Large intestine (tissue), 12 donors: ENCODE measurements at places on chromosomes 16 and 17.
A peak's percentile ranks its signal among the peaks of the same experiment; 100 is the strongest.

- peak; percentile 93 for DNase-seq
These were observed 12.9 kb downstream of the CMIP start for GRCh38 chr16:81457326-81458133.

- no peak for DNase-seq
These were observed 69.5 kb downstream of the SREBF1 start for GRCh38 chr17:17767154-17767869.

DNA sequence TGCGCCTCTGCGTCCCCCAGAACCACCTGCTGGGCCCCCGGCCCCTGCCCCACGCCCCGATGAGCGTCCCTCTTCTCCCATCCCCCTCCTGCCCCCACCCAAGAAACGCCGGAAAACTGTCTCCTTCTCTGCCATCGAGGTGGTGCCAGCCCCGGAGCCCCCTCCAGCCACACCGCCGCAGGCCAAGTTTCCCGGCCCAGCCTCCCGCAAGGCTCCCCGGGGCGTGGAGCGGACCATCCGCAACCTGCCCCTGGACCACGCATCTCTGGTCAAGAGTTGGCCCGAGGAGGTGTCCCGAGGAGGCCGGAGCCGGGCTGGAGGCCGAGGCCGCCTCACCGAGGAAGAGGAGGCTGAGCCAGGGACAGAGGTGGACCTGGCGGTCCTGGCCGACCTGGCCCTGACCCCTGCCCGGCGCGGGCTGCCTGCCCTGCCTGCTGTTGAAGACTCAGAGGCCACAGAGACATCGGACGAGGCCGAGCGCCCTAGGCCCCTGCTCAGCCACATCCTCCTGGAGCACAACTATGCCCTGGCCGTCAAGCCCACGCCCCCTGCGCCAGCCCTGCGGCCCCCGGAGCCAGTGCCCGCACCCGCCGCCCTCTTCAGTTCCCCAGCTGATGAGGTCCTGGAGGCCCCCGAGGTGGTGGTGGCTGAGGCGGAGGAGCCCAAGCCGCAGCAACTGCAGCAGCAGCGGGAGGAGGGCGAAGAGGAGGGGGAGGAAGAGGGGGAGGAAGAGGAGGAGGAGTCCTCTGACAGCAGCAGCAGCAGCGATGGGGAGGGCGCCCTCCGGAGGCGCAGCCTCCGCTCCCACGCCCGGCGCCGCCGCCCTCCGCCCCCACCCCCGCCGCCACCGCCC is 5.6 kb upstream of the HSD3B7 start:
- DNase-seq: no peak

- no peak for DNase-seq
These were observed 26.9 kb downstream of the SEC14L1 start for GRCh38 chr17:77167472-77168306.

DNA sequence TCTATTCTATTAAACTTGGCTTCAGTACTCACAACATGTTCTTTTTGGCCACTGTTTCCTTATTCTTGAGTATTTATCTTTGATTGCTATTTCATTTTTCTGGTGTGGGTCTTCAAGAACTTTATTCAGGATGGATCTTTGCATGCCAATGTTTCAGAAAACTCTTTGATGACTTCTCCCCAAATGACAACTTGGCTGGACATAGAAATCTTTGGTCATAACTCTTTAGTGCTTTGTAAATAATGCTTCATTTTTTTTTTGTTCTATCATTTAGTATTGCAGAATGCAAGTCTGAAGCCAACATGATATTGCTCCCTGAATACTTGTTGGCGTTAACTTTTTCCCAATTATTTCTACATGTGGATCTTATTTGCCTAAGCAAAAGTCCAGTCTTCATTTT is 103.6 kb upstream of the HS3ST2 start:
- no peak for DNase-seq

DNA sequence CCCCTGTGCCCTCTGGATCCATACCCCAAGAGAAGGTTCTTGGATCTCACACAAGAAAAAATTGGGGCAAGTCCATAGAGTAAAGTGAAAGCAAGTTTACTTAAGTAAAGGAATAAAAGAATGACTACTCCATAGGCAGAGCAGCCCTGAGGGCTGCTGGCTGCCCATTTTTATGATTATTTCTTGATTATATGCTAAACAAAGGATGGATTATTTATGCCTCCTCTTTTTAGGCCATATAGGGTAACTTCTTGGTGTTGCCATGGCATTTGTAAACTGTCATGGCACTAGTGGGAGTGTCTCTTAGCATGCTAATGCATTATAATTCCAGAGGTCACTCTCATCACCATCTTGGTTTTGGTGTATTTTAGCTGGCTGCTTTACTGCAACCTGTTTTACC is 70.8 kb downstream of the NLK start:
- DNase-seq: no peak

GRCh38 chr16:12757546-12757945 is 46.1 kb downstream of the CPPED1 start:
- no peak for DNase-seq

DNA sequence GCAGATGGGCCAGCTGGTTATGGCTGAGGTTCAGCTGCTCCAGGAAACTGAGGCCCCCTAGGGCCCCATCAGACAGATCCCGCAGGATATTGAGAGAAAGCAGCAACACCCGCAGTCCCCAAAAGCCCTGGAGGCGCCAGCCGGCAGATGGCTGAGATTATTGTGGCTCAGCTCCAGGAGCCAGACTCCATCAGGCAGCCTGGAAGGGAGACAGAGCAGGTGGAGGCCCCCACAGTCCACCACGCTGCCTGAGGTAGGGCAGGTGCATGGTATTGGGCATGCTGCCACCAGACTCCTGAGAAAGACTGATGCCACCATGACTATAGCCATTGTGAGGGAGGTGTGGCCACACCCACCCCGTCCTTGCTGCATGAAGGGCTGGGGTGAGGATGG is 9.5 kb upstream of the TMEM101 start:
- no peak for DNase-seq

- DNase-seq: no peak
These were observed 2.9 kb downstream of the RNASEK start for GRCh38 chr17:7014995-7015958.

DNA sequence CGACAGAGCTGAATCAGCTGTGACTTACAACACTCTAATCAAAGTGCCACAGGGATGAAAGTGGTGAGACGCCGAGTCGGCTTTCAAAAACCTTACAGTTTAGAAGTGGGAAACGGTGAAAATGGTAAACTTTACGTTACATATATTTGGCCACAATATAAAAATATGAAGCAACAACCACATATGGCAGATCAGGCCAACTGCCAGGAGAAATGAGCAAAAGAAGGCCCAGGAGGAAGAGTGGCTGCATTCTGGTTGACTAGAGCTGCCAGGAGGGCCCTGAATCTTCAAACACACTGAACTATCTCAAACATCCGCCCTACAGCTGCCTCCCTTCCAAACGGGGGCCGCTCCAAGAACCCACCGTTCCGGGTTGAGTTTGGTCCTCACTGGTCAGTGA is 56.3 kb downstream of the MRM3 start:
- no peak for DNase-seq

DNA sequence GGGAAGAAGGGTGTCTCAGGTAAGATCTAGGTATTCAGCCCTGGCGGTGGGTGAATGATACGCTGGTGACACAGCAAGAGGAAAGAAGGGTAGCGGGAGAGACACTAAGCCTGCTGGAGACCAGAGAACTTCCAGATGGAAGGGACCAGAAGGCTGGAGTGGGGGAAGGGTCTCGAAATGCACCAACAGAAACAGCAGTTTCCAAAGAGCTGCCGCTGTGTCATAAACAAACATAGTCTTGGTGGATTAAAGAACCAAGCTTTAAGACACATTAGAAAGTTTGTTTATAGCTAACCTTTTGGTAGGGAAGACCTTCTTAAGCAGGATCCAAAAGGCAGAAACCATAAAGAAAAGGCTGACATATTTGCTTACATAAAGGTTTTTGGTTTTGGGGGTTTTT is 20.9 kb downstream of the TRPV3 start:
- no peak for DNase-seq

DNA sequence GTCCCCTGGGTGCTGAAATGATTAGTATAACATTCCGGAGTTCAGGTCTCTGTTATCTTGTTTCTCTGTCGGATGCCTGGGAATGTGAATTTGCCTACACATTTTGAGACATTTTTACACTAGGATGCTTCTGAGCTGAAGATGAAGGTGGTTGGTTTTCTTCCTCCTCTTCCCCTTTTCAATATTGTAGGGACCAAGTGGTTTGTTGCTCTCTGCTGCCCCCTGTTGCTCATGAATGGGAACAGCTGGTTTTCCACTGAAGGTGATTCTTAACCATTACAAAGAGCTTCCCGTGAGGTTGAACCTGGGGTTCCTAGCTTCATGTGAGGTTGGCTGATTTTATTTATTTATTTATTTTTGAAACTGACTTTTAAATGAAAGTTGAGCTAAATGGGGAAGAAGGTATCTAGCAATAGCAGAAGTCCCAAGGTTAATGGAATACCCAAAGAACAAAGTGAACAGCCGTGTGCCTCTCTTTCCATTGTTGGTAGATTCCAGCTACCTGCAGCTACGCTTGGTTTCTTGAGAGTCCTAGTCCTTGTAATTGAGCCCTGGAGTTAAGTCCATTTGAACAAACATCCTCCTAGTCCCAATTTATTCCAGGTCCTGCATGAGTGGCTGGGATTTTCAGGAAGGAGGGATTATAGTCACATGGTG is 983.9 kb upstream of the EEF2KMT start:
- no peak for DNase-seq

- DNase-seq: no peak
These were observed 432.6 kb downstream of the TOX3 start for GRCh38 chr16:52114379-52114778.

GRCh38 chr16:53949715-53950410 is 245.9 kb downstream of the FTO start:
- DNase-seq: no peak

GRCh38 chr16:8098947-8099512 is 491.3 kb downstream of the TMEM114 start:
- DNase-seq: no peak

DNA sequence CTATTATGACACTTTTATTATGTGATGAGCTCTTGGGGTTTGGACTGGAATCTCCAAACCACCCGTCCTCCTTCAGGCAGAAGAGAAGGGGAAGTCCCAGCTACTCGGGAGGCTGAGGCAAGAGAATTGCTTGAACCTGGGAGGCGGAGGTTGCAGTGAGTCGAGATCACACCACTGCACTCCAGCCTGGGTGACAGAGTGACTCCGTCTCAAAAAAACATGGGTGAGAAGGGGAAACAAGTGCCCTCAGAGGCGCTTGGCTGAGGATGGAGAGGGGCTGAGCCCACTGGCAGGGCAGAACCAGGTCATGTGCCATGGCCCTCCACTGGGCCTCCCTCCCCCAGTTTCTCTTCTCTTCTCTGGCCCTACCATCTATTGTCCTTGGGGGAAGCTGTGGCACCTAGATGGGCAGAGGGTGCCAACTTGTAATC is 120.9 kb upstream of the SMURF2 start:
- DNase-seq: no peak

DNA sequence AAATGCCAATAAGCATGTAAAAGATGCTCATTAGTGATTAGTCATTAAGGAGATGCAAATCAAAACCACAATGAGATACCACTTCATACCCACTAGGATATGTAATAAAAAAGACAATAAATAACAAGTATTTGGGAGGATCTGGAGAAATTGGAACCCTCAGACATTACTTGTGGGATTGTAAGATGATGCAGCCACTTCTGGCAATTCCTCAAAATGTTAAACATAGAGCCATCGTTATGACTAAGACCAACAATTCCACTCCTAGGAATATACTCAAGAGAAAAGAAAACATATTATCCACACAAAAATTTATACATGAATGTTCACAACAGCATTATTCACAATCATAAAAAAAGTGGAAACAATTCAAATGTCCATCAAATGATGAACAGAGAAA is 336.2 kb upstream of the PMFBP1 start:
- DNase-seq: no peak

GRCh38 chr17:5502552-5502951 is 16.2 kb downstream of the MIS12 start:
- no peak for DNase-seq

DNA sequence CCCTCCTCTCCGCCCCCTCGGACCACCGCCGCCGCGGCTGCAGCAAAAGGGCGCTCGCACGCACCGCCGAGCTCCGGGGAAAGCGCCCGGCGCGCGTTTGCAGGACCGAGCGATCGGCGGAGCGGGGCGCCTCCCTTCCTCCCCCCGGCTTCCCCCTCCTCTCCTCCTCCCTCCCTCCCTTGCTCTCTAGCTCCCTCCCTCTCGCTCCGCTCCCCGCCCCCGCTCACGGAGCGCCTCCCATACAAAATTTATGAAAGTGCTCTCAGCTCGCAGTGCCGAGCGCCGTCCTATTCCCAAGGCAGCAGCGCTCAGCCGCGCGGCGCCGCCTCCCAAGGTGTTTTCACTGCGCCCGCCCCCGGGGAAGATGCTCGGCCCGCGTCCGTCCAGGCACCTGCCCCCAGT is at the start of gene RTN4RL1:
Gene RTN4RL1, minus strand, starts transcription at position 115 of the 402 bp plus-strand sequence. CDS start 469 bp downstream, outside the sequence.
- DNase-seq: peak; percentile 44

DNA sequence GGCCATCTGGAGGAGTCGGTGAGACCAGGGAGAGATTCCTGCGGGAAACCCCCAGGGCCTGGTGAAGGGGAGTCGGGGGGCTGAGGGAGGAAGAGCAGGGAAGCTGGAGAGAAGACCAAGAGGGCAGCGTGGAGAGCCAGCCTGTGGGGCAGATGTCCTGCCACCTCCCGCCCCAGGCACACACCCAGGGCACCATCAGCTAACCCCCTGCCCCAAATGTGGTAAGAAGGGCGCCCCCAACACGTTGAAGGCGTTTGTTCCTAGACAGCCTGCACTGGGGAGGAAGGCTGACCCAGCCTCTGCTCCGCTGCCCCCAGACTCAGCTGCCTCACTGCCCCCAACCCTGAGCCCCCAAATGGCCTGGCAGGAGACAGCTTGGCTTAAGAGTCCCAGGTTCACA is 1.3 kb downstream of the BAIAP3 start:
- DNase-seq: no peak

GRCh38 chr16:19329932-19330331 is 44.4 kb downstream of the CLEC19A start:
- DNase-seq: no peak

- no peak for DNase-seq
These were observed 4.1 kb upstream of the SLC5A10 start for GRCh38 chr17:18947866-18948265.

DNA sequence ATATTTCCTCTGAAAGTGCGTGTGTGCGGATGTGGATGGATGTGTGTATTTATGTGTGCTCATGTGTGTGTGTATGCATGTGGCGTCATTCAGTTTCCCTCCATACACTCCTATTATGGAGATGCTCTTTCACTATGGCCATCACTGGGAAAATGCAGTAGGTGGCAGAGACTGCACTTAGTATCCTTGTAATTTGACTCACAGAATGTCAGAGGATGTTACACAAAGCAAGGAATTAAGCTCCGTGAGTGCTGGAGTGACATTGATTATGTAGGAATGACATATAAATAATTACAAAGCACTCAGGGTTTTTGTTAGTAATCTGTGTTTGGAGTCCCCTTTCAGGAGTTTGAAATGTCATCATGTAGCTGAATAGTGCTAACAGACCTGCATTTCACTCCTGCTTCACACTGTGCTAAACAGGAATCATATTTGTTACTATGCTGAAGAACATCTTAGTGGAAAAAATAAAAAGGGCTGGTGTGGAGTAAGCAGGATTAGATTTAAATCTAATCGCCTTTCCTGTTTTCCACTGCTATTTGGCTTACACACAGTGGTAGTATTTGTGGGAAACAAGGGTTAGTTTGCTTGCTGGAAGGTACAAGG is 59.6 kb downstream of the HS3ST4 start:
- DNase-seq: no peak

GRCh38 chr17:17503566-17504130 is 7.5 kb upstream of the RASD1 start:
- DNase-seq: no peak
